ENCODE measurements at places on chromosomes 6 and 20.
A peak's percentile ranks its signal among the peaks of the same experiment; 100 is the strongest.

DNA sequence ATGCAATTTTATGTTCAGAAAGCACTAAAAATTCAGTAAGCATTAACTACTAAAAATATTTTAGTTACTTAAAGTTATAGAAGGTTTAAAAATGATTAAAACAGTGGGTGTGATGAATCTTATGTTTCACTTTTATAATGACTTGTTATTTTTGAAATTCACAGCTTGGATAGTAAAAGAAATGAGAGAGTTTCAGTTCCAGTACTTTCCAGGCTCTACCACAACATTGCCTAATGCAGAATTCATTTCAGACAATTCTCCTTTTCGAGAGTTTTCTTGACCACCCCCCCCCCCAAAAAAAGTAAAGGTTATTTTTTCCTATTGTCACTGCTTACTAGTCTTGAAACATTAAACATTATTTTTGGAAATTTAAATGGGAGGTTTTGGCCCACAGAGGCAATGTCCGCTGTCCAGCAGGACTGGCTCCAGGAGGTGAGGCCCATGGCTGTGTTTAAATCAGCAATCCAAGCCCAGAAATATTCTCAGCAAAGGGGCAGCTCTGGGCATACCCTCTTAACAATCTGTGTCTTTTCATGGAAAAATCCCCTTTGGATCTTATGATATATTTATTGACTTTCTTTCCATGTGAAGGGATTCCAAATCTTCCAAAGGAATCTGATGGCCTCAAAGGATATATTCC lies 519.9 kb downstream of the MAFB start:
- no peak for DNase-seq

DNA sequence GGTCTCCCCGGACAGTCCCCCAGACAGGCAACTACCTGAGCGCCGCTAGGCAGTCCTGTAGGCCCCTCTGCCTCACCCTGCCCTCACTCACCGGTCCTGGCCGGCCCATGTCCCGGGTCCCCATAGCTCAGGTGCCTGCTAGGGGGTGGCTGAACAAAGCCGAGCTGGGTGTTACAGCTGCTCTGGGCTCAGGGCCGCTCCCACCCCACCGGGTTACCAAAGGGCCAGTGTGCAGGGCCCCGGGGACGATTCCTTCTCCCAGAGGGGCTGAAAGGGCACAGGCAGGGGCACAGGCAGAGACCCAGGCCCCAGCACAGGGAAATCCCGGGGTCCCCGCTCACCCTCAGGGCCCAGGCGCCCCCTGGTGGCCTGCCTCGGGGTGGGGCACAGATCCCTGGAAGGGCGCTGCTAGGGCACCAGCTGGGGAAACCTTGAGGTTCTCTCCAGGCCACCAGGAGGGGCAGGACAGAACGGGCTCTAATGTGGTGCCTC lies 118.4 kb downstream of the GRM4 start:
- peak; percentile 30 for DNase-seq

GRCh38 chr6:170435766-170436165 lies 117.3 kb downstream of the PSMB1 start:
- DNase-seq: no peak

- DNase-seq: peak; percentile 69
Measured at GRCh38 chr6:157461000-157461915, 80.3 kb downstream of the ZDHHC14 start.

GRCh38 chr6:108365478-108365877 lies 70.6 kb downstream of the AFG1L start:
- DNase-seq: no peak

GRCh38 chr6:25468881-25469280 lies 183.1 kb upstream of the SCGN start:
- DNase-seq: no peak

GRCh38 chr6:118325220-118325860 lies 222.8 kb upstream of the PLN start:
- DNase-seq: no peak

DNA sequence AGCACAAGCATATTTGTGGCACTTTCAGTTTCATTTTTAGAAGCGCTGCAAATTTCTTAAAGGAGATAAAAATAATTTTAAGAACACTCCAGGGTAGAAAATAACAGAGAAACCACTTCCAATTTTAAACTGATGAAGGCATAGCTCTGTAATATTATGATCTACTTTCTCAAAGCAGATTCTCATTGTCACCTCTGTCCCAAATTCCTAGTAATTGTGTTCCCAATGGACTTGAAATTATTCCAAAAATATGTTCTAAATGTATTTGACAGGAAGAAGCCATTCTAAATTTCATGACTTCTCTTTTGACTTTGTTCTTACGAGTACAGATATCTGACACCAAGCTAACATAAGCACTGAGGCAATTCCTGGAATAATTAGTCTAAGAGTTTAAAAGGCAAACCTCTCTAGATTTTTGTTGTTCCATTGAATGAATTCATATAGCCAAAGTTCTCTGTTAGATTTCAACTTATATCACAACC lies 140.2 kb upstream of the CARMIL1 start:
- DNase-seq: no peak

GRCh38 chr6:166266336-166266735 lies 41.9 kb downstream of the PRR18 start:
- DNase-seq: no peak

- DNase-seq: no peak
Measured at GRCh38 chr20:10527781-10528180, 92.7 kb downstream of the SLX4IP start.

GRCh38 chr20:49230561-49231133 lies 11.4 kb downstream of the DDX27 start:
- DNase-seq: no peak

DNA sequence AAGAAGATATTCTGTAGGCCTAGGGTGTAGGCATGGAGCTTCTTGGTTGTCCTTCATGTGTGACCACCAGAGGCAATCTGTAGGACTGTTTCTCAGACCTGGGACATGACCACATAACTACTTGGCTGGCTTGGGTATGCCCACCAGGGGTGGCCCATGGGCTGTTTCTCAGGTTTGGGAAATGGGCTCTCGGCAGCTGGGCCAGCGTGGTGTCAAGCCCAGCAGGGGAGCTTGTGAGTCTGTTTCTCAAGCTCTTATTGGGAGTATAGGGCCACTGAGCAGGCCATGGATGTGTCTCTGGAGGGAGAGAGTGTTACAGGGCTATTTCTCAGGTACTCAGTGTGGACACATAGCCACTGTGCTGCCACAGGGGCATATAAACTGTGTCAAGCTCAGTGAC lies 2.5 kb upstream of the SEMG2 start:
- DNase-seq: no peak

- no peak for DNase-seq
Measured at GRCh38 chr6:162852840-162853577, 125.2 kb downstream of the PACRG start.

DNA sequence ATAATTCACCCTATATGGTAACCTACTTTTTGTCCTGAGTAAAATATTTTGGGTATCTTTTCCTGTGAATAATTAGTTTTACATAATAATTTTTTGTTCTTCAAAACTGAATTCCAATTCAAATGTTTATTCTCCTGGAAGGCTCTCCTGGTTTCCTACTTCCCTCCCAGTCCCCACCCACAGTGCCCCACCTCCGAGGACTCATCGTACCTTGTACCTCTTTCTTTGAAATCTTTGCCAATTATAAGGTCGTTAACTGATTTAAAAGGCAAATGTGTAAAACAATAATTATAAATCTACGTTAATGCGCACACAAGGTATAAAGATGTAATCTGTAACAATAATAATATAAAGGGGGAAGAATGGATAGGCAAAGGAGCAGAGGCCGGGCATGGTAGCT lies 40.5 kb upstream of the VEGFA start:
- DNase-seq: no peak

- peak; percentile 93 for DNase-seq
Measured at GRCh38 chr6:15132854-15133670, 112.8 kb upstream of the JARID2 start.

DNA sequence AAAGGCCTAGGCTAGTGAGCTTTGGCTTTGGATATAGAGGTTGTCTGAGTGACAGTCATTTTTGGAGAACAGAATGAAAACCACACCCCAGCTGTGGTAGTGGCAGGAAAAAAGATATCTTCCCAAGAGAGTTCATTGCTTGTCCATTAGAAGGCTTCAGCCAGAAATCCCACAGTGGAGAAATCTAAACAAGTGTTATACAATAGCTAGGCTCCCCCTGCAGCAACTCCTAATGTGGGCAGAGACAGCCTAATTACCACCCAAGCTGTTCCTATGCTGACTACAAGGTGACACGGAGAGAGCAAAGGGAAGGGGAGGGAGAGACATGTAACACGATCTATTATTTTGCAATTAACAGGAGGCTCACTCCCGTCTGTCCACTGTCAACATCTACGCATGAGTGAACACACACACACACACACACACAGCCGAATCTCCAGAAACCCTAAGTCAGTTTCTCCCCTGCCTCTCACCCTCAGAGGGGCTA lies 147.5 kb upstream of the TCF21 start:
- DNase-seq: no peak

DNA sequence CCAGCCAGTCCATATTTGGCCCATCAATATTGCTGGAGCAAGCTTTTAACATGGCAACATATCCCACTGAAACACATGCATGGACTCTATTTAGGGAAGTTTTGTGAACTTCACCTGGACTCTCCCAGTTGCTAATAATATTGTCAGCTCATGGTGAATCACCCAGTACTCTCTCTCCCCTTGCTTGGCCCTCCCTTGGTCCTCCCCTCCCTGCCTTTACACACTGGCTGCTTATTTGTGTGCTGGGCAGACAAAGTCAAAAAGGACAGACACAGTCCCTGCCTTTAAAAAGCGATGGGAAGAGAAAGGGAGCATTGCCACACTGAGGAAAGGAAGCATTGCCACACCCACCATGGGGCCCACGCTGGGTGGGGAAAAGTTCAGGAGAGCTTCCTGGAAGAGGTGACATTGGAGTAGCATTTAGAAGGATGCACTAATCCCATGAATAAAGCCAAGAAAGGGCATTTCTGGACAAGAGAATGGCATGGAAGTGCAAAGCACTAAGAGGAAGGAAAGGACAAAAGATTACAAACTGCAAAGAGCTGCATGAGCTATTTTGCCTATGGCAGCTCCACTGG lies 143.4 kb upstream of the EXOC2 start:
- no peak for DNase-seq

GRCh38 chr6:6981681-6982322 lies 126.0 kb upstream of the RREB1 start:
- no peak for DNase-seq

- no peak for DNase-seq
Measured at GRCh38 chr6:161238081-161238480, 35.8 kb downstream of the AGPAT4 start.
